Activated naive CD8-positive, alpha-beta T cell treated with anti-CD3 and anti-CD28 coated beads for 36 hours (primary cell): ENCODE measurements at places on chromosomes 1 and 21. TPM values are rescaled to one million over a fixed set of nuclear protein-coding genes. Genes with fewer than 3 reads are reported as not detected.

- peak; percentile 15 for DNase-seq
Measured at GRCh38 chr1:218521414-218522169, 176.5 kb downstream of the TGFB2 start.

GRCh38 chr1:51843948-51844347 lies 34.6 kb downstream of the NRDC start:
- DNase-seq: peak; percentile 46

DNA sequence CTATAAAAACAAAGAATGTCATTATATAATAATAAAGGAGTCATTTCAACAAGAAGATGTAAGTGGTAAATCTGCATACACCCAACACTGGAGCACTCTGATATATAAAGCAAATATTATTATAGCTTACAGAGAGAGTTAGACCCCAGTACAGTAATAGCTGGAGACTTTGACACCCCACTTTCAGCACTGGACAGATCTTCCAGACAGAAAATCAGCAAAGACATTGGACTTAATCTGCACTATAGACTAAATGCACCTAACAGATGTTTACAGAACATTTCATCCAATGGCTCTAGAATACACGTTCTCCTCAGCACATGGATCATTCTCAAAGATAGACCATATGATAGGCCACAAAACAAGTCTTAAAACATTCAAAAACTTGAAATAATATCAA lies 20.0 kb upstream of the KCNH1 start:
- no peak for DNase-seq

DNA sequence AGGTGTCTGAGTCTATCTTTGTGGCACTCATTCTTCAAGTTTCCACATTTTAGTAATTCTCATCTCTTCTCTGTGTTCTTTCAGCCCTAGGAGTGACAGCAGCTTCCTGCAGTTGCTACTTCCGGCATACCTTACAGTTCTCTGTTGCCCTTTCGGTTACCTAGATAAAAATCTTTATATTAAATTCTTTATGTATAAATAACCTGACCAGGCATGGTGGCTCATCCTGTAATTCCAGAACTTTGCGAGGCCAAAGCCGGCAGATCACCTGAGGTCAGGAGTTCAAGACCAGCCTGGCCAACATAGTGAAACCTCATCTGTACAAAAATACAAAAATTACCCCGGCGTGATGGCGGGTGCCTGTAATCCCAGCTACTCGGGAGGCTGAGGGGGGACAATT lies 62.9 kb downstream of the CDKN2C start:
- DNase-seq: no peak

DNA sequence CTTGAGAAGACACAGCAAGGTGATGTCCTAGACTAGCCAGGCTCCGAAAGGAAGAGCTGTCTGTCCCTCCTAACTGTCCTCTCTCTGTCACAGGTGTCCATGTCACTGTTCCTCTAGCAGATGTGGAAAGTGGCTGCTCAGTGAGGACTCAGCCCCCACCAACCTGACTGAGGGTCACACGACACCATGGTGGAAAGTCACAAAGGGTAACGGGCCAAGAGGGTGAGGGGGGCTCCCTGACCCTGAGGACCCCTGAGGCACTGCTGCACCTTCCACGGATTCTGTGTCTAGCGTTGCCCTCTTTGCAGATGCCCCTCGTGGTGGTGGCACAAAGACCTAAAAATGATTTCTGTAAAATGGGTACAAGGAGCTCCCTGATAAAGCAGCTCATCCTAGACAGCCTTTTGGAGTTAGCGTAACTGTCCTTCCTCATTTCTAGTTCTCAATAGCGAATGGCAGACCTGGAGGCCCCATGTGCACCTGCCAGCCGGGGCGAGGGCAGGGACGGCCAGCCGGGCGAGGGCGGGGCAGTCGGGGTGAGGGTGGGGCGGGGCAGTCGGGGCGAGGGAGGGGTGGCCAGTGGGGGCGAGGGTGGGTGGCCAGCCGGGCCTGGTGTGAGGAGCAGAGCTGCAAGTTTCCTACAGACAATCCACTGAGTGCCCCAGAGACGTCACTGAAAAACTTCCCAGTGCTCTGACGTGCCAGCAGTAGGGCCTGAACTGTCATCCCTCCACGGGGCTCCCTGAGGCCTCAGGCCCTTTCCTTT lies 23.4 kb downstream of the POFUT2 start:
- no peak for DNase-seq

- no peak for DNase-seq
Measured at GRCh38 chr1:154583773-154584172, 16.2 kb downstream of the CHRNB2 start.

GRCh38 chr1:199084293-199084692 lies 445.5 kb downstream of the PTPRC start:
- DNase-seq: no peak

DNA sequence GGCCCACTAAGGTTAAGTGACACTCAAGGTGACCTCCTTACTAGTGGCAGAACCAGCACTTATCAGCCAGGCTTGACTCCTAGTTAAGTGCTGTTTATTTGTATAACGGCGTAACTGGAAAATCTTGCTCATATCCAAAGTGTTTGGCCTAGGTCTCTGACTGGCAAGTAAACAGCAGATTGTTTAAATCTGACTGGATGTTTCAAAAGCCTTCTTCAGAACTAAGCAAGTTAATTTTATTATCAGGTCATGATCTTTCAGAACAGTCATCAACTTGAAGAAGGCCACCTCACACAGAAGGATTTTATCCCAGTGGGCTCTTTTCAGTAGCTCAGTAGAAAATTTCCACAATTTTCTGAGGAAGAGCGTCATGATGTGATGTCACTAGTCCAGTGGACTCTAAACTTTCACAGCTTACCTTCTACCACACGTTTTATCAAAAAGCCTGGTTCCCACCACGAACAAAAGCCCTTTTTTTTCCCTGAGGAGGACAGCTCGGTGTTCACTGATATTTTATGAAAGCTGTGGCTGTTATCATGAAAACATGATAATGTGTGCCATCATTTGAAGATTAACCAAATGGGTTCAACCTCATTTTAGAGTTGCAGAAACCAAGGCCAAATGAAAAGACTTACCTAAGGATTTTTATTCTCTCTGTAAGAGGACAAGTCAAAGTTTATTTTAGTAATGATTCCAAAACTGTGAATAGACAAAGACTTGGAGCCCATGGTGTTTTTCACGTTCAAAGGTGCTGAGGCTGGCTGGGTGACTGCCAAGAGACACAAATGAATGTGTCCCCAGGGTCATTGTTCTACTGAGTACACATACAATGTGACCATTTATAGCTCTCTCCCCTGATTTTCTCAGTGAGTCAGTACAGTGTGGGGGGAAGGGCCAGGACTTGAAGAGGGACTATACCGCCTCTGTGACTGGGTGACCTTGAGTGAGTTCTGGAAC lies 9.1 kb downstream of the SGIP1 start:
- DNase-seq: no peak

- DNase-seq: no peak
Measured at GRCh38 chr1:5983361-5984103, 8.7 kb downstream of the NPHP4 start.

- no peak for DNase-seq
Measured at GRCh38 chr1:206678490-206678889, 6.2 kb upstream of the MAPKAPK2 start.

DNA sequence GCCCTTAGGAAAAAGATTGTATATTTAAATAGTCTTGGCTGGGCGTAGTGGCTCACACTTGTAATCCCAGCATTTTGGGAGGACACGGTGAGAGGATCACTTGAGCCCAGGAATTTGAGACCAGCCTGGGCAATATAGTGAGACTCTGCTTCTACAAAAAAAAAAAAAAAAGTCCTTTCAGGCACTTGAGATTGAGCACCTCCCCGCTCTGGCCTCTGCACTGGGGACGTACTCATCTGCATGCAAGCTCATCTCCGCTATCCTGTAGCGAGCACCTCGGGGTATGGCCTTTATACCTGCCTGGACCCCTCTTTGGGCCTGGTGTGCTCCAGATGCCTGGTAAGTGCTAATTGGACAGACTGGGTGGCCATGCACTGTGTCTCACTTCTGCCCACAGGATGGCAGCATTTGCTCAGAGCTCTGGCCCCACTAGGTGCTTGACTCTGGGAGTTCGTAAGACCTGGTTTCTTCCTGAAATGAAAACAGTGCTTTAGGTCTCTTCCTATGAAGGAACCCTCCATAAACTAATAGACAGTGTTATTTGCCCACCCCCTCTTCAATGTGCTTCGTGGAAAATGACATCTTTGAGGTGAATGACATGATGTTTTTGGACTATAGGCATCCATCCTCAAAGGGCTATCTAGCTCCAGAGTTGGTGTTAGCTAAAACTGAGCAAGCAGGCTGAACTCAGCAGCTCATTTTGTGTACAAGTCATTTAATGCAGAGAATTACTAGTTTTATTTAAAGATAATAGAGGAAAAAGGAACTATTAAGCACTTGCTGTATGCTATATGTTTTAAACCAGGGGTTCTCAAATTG lies 61.7 kb upstream of the ADAR start:
- peak; percentile 73 for DNase-seq

GRCh38 chr1:55375617-55376258 lies 160.6 kb upstream of the USP24 start:
- DNase-seq: peak; percentile 14

DNA sequence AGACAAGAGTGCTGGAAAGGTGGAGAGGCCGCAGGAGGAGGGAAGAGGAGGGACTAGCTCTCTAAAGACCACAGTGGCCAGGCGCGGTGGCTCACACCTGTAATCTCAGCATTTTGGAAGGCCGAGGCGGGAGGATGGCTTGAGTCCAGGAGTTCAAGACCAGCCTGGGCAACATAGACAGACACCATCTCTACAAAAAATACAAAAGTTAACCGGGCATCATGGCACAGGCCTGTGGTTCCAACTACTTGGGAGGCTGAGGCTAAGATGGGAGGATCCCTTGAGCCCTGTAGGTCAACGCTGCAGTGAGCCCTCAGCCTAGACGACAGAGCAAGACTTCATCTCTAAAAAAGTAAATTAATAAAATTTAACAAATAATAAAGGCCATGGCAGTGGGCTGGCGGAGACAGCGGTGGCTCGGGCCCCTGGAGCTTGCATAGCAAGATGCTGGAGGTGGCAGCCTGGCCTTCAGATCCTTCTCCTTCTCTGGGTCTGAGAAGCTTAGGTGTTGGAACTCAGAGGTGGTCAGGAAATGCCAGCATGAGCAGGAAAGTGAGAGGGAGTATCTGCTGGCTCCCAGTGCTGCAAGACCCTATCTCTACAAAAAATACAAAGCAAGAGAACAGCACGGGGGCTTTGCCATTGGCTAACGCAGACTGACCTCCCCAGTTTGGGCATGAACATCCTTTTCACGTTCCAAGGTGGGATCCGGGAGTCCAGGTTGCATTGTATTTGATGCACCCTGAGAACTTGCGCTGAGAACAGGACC lies 10.7 kb downstream of the WNT3A start:
- DNase-seq: no peak

DNA sequence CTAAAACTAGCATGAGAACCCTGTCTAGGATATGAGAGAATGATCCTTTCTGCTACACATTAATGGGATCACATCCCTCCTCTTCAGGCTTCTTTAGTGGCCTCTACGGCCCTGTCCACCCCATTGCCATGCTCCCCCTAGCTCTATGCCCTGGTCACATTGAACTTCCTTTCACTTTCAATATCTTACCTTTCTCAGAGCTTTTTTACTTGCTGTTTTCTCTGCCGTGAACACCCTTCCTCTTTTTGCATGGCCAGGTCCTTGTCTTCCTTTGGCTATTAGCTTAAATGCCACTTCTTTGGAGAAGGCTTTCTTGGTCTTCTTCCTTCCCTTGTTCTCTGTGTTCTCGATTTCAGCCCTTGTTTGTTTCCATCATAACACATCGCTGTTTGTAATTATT lies 97.4 kb downstream of the GIPC2 start:
- DNase-seq: no peak

DNA sequence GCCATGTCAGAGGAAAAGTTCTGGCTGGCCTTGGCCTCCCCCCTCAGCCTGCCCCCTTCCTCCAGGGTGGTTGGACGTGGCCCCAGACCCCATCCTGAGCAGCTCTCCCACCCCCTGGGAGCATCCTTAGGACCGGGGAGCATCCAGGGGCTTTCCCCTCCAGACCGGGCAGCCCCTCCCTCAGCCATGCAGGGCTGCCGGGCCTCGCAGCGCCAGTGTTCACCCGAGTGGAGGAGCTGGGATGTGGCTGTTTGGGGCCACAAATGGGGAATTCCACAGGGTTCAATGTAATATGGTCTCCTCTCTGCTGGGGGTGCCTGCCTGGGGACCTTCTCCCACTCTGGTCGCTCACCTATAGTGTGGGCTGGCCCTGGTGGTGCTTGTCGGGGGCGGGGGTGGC lies 4.2 kb upstream of the PFKL start:
- no peak for DNase-seq

DNA sequence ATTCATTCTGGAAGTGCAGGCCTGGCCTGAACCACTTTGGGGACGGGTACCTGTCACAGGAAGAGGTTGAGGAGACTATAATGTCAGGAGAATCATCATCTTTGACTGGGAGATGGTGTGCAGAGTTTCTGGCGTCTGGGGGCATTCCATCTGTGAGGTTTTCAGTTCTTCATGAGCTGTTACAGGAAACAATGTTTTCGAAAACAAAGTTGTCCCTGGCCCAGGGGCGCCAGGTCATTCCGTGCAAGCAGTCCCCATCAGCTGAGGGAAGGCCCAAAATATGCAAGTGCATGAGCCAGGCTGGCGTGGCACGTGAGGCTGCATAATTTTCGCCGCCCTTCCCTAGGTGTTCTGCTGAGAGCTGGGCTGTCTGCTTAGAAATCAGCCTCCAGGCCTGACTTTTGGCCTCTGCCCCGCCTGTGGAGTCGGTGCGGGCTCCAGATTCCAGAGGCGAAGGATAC lies 68.4 kb upstream of the ATP5PO start:
- DNase-seq: no peak

DNA sequence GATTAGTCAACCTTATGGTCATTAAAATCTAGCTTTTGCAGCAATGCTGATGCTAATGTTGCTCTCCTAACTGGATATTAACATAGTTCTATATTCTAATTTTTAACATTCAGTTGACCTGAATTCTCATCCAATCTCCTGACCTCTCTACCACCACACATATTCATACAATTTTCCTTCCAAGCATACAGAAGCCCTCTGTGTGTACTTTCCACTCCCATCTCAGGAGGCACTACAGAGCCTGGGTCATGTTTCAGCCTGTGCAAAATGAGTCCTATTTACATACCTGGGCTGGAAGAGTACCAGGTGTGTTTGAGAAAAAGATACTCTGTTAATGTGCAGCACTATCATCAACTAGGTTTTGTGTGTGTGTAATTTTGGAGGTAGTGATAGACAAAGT lies 486.3 kb downstream of the NEGR1 start:
- no peak for DNase-seq

GRCh38 chr1:20739225-20739624 lies 6.7 kb upstream of the SH2D5 start:
- DNase-seq: no peak

Gene CD48
- 385 TPM for total RNA-seq

Gene APP
- 53.7 TPM for total RNA-seq

Gene ASCL5
- total RNA-seq: 0.35 TPM

Gene OSCP1
- total RNA-seq: 2.4 TPM

Gene PLA2G2F
- total RNA-seq: not detected

Gene AMY1A
- not detected for total RNA-seq

Gene ARTN
- 0.16 TPM for total RNA-seq

Gene NMNAT1
- 9.4 TPM for total RNA-seq

Gene APOBEC4
- not detected for total RNA-seq

Gene LCE1D
- total RNA-seq: not detected

Gene OLIG2
- not detected for total RNA-seq
